ENCODE measurements at places on chromosomes 7 and 10. TPM values are rescaled to one million over a fixed set of nuclear protein-coding genes. Genes with fewer than 3 reads are reported as not detected.

- DNase-seq: no peak
Observed at GRCh38 chr7:148238761-148239325, 351.7 kb upstream of the C7orf33 start.

- no peak for DNase-seq
Observed at GRCh38 chr10:101506829-101507661, 81.0 kb downstream of the POLL start.

DNA sequence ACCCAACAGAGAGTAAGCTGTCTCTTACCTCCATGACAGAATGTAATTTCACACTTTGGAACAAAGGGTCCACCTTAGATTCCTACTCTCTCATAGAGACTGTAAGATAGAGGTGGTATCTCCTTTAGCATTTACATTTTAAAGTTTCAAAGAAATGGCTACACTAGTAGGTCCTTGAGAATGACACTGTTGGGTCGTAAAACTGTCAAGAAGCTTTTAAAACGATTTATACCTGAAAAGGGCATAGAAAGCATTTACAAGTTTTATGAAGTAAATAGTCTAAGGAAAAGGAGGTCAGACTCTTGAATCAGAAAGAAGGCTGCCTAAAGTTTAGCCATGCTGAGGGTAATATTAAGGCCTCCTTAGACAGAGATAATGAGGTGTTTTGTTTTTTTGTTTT, 1212.4 kb upstream of the PHF14 start:
- DNase-seq: no peak

- no peak for DNase-seq
Observed at GRCh38 chr7:74320645-74321221, 31.5 kb downstream of the CLIP2 start.

DNA sequence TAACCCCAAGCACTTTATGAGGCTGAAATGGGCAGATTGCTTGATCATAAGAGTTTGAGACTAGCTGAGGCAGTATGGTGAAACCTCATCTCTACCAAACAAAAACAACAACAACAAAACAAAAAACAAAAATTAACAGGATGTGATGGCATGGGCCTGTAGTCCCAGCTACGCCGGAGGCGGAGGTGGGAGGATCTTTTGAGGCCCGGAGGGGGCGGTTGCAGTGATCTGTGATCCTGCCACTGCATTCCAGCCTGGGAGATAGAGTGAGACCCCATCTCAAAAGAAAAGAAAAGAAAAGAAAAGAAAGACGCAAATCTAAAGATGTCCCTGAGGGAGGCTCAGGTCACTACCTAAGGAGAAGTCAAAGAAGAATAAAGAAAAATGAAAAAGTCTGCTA, 35.3 kb upstream of the AGR2 start:
- DNase-seq: no peak

- DNase-seq: peak; percentile 11
Observed at GRCh38 chr10:110514848-110515247, 17.1 kb downstream of the DUSP5 start.

Gene HSPA12A
- 10.3 TPM for total RNA-seq

DNA sequence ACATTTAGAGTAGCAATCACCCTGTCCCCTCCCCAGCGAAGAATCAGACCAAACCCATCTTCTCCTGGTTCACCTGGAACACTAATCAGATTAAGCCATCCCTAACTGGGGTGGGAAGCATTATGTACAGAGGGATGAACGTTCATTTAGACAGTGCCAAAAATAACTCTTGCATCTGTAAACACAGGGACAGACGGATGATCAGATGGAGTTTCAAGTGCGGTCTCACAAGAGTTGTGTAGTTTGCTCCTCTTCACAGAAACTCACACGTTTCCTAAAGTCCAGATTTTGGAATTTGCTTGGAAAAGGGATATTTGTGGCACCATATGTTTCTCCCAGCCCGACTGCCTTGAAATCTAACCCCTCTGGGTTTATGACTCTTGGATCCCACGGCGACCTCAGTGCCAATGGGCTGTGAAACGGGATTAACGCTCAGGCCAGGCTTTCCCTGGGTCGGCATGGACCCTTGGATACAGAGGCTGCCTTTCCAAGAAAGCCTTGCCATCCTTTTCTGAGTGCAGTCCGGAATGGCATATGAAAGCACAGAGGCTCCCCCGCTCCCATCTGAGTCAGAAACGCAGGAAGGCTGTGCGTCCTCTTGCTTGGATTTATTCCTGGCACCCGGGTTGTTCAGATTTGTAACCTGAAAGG, 293.2 kb upstream of the HABP2 start:
- DNase-seq: no peak

Gene NEUROG3
- not detected for total RNA-seq

- no peak for DNase-seq
Observed at GRCh38 chr7:102974366-102975236, 61.8 kb downstream of the LRRC17 start.

Gene GPR37
- 1.4 TPM for total RNA-seq

DNA sequence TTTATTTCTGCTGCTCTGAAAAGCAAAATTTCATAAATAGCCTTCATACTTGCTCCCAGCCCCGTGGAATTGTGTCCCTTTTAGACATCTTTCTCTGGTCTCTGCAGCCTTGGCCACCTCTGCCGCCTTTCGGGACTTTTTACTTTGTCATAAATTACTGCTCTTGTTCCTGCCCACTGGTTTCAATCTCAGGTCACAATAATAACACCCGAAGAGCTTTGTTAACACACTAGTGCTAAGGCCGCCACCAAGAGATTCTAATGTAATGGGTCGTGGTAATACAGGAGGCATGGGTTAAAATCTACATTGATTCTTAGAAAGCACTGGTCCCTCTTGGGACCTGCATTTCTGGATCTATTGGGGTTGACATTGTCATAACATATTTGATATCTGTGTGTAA, 276.0 kb upstream of the VWC2 start:
- DNase-seq: no peak
